ENCODE measurements at places on chromosomes 7 and 10. TPM values are rescaled to one million over a fixed set of nuclear protein-coding genes. Genes with fewer than 3 reads are reported as not detected.

SPDYE11 gene
- total RNA-seq: not detected

MYOZ1 gene
- total RNA-seq: 3.2 TPM

GRM3 gene
- total RNA-seq: not detected

TMEM270 gene
- not detected for total RNA-seq

CDHR3 gene
- 3.8 TPM for total RNA-seq

HOGA1 gene
- total RNA-seq: 4.6 TPM

OR6B1 gene
- total RNA-seq: not detected

TWNK gene
- 5.7 TPM for total RNA-seq

OPN4 gene
- 0.36 TPM for total RNA-seq

PON1 gene
- not detected for total RNA-seq

SLIT1 gene
- total RNA-seq: 0.42 TPM

NEUROD6 gene
- total RNA-seq: not detected
